C1 segment of cervical spinal cord (tissue), 14 donors: ENCODE measurements at places on chromosomes 6 and 20.

GRCh38 chr6:109790131-109790530, 99.0 kb downstream of the FIG4 start:
- no peak for DNase-seq

GRCh38 chr6:147738516-147739162, 230.1 kb downstream of the SAMD5 start:
- DNase-seq = no peak

- no peak for DNase-seq
Measured at GRCh38 chr6:157047951-157048350, 270.8 kb downstream of the ARID1B start.

DNA sequence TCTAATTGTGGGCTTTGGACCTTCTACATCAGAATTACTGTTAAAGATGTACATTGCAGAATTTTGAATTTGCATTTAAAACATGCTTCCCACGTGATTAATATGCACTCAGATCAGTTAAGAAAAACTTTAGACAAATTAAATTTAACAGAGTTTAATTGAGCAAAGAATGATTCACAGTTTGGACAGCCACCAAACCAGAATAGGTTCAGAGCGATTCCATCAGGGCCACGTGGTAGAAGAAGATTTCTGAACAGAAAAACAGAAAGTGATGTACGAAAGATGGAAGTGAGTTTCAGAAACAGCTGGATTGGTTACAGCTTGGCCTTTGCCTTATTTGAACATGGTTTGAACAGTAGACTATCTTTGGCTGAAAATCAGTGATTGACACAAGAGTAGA, 704.2 kb upstream of the MAP3K7 start:
- DNase-seq = no peak

- DNase-seq = no peak
Measured at GRCh38 chr6:42138190-42138589, 4.2 kb downstream of the C6orf132 start.

- DNase-seq = no peak
Measured at GRCh38 chr6:154388803-154389202, 32.2 kb upstream of the IPCEF1 start.
